ENCODE measurements at places on chromosomes 13 and 19.

- DNase-seq = peak; percentile 22
Measured at GRCh38 chr19:47228937-47229675, 1.9 kb downstream of the BBC3 start.

GRCh38 chr19:1233115-1233667, 4.6 kb downstream of the CBARP start:
- DNase-seq = no peak

DNA sequence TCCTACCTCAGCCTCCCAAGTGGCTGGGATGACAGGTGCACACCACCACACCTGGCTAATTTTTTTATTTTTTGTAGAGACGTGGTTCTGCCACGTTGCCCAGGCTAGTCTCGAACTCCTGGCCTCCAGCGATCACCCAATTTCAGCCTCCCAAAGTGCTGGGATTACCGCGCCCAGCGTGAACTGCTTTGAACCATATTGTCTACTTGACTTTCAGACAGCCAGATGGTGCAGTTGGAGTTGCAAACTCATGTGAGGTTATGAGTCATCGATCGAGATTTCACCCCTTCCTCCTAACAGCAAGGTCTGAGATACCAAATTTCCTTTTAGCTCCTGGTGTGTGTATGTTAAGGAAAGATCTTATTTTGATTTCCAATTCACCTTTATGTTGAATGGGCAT, 2.7 kb downstream of the SLC27A1 start:
- DNase-seq = no peak

GRCh38 chr13:50131920-50132903, 117.0 kb downstream of the KCNRG start:
- peak; percentile 38 for DNase-seq

DNA sequence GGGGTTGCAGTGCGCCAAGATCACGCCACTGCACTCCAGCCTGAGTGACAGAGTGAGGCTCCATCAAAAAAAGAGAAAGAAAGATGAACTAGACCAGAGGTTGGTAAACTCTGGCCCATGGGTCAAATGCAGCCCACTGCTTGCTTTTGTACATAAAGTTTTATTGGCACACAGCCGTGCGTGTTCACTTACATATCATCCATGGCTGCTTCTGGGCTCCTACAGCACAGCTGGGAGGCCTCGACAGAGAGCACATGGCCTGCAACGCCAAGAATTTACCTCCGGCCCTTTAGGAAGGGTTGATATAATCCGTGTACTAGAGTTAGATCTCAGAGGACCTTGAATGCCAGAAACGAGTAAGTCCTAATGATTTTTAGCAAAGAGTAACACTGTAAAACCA, 46.0 kb downstream of the GNG7 start:
- no peak for DNase-seq
